Stimulated activated naive CD4-positive, alpha-beta T cell treated with Interleukin-2 at 50 U/mL for 16 hours (primary cell): ENCODE measurements at places on chromosomes 3 and 15.

GRCh38 chr15:92728266-92728665 lies 72.7 kb upstream of the FAM174B start:
- DNase-seq = no peak

DNA sequence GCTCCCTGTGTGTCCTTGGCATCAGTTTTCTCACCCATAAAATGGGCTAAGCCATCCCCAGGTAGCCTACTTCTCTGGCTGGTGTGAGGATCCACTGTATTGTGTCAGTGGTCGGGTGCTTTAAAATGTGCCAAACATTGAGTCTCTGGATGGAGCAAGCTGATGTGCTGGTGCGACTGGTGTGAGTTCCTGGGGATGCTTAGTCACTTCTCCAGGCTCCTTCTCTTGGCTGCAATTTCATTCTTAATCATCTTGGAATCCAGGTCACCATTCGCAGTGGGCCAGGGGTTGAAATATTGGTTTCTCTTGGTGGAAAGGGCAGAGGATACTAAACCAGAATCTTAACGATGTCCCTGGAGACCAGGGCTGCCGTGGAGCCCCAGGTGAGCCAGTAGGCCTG lies 29.3 kb downstream of the SCN5A start:
- no peak for DNase-seq

GRCh38 chr3:81732642-81733041 lies 28.8 kb downstream of the GBE1 start:
- DNase-seq = no peak

GRCh38 chr15:74816624-74817369 lies 4.2 kb downstream of the LMAN1L start:
- DNase-seq = no peak

DNA sequence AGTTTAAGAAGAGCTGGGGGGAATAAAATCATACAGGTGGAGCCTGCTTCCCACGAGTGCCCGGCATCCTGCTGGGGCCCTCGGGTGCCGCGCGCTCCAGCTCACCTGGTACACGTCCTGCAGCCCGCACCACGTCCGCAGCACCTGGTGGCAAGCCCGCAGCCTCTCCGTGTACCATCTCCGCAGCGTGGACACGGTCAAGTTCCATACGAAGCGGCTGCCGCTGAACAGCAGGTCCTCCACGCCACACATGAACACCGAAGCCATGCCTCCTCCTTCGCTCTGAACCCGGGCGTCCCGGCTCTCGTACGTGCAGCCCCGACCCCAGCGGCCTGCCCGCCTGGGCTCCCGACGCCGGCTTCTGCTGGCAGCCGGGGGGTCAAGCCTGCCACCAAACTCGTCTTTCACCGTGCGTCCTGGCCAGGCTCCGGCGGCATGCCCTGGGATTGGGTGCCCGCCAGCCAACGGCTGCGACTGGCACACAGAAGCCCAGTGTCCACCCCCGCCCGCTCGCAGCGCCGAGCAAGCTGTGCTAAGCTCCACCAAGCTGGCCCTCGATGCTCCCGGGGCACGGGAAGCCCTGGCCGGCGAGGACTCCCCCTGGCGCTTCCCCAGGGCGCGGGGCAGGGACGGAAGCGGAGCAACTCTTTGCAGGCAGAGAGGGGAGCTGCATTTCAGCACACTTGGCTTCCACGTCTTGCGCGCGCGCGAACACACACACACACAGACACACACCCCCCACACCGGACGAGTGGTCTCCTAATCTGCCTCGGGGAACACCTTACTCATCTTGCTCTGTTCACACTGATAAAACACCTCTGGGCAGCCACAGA lies at the start of gene FRMD4B:
Gene FRMD4B, minus strand, starts transcription at position 366 of the 833 bp plus-strand sequence. Its CDS starts 99 bp downstream, at position 267.
- DNase-seq = no peak

- no peak for DNase-seq
Measured at GRCh38 chr3:65632414-65632813, 406.3 kb downstream of the MAGI1 start.

GRCh38 chr3:103904991-103905390 lies 1461.7 kb upstream of the ALCAM start:
- DNase-seq = no peak

GRCh38 chr3:138114988-138115971 lies at the start of gene DZIP1L:
Gene DZIP1L (minus strand): TSS chr3:138115608. CDS start chr3:138103971, 11,637 bp downstream.
- DNase-seq = no peak

- DNase-seq = no peak
Measured at GRCh38 chr3:156271508-156271907, 151.1 kb downstream of the KCNAB1 start.

DNA sequence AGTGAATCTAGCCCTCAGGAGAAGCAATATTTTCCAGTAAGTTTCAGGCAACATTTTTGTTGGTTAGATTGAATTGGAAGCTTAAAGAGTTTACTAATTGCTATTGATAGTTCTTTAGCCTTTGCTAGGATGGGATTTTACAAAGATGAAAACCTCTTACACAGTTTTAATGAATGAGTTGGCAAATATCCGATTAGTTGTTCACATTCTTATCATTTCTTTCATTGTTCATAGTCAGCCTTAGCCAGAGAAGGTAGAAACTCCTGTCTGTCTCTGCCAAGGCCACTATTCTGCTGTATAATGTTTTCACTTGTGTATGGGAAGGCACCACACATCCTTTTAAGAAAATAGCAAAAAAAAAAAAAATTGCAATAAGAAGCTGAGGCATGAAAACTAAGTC lies 222.0 kb upstream of the MANF start:
- no peak for DNase-seq

GRCh38 chr3:182570946-182571594 lies 222.2 kb upstream of the ATP11B start:
- DNase-seq = no peak

DNA sequence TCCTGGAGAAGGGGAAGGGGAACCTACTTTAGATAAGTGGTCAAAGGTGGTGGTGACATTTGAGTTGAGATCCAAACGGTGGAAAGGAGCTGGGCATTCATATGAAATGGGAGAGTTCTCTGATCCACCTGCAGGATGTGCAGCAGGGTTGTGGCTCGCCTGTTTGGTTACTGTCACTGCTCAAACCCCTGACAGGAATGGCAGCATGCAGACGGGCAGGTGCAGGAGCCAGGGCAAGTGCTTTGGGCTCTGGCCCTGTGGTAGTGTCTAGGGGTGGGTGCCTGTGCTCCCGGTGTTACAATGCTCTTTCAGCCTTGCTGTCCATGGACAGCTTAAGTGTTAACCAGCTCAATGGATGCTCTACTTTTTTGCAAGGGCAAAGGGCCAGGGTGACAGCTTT lies 18.5 kb downstream of the PAQR9 start:
- DNase-seq = no peak

DNA sequence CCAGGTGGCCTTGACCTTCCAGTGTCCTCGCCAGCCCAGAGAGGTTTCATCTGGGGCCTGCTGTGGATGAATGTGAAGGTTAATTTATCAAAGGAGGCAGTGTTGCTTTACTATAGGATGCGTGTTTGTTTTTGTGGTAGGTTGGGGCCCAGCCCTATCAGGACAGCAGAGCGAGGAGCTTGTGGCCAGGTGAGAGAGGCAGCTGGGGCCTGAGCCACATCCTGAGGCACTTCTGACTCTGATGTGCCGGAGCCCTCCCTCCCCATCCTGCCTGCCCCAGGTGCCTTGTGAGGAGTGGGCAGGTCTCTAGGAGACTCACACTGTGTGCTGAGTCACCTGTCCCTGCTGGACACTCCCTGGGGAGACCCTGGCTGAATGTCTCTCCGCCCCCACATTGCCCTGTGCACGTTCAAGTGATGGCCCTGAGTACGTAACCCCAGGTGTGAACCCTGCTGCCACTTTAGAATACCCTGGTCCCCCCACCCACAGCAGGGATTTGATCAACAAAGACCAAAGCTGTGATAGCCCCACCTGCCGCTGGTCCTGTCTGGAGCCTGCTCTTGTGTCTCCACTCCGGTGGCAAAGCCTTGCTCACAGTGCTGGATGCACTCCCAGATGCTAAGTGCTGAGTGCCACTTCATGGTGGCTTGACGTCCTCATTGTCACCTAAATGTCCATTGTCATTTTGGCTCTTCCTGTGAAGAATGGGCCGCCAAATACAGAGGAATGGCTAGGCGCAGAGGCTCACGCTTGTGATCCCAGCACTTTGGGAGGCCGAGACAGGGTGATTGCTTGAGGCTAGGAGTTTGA lies 16.0 kb downstream of the FBLN2 start:
- no peak for DNase-seq

- DNase-seq = no peak
Measured at GRCh38 chr3:128281461-128282367, 128.4 kb downstream of the EEFSEC start.

DNA sequence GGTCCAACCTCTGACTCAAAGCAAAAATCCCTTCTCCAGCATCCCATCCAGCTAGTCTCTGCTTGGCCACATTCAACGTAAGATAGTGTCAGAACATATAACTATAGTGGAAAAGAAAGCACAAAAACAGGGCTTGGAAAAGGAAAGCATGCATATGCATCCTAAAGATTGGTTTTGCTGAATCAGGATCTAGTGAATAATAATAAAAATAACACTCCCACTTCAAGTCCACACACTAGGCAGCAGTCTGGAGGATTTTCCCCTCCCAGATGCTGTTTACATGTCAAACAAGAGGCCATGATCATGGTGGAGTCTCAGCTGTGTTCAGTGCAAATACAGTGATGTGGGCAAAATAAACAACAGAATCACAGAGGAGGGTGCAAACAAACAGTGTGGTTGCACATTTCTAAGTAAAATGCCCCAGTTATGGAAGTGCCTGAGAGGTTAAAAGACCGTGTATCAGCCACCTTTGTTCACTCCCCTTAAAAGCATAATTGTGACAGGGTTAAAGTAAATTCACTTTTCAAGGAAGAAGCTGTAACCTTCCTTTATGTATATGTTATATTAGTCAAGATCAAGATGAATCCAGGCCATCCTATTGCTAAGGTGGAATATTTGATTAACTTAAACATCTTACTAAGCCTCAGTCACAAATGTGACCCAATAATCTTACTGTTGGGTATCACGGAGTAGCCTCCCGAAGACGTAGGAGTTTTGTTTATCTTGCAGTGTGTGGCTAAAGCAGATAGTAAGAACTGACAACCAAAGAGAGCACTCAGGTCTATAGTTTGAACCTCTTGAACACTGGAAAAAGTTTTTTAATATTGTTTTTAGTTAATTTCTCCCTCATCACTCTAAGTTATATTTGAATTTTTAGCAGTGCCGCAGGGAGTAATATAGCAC lies 424.5 kb downstream of the SOX2 start:
- no peak for DNase-seq

- DNase-seq = no peak
Measured at GRCh38 chr3:42653560-42654330, at the start of gene ZBTB47. Gene ZBTB47 (plus strand): TSS chr3:42653697. CDS start chr3:42658356, 4,659 bp downstream.

GRCh38 chr3:128523591-128523990 lies 30.6 kb upstream of the GATA2 start:
- no peak for DNase-seq

- no peak for DNase-seq
Measured at GRCh38 chr15:57090496-57090859, 172.0 kb downstream of the TCF12 start.

GRCh38 chr3:111362381-111363009 lies 179.5 kb upstream of the CD96 start:
- no peak for DNase-seq

GRCh38 chr3:120111898-120112297 lies 17.7 kb upstream of the GSK3B start:
- no peak for DNase-seq

DNA sequence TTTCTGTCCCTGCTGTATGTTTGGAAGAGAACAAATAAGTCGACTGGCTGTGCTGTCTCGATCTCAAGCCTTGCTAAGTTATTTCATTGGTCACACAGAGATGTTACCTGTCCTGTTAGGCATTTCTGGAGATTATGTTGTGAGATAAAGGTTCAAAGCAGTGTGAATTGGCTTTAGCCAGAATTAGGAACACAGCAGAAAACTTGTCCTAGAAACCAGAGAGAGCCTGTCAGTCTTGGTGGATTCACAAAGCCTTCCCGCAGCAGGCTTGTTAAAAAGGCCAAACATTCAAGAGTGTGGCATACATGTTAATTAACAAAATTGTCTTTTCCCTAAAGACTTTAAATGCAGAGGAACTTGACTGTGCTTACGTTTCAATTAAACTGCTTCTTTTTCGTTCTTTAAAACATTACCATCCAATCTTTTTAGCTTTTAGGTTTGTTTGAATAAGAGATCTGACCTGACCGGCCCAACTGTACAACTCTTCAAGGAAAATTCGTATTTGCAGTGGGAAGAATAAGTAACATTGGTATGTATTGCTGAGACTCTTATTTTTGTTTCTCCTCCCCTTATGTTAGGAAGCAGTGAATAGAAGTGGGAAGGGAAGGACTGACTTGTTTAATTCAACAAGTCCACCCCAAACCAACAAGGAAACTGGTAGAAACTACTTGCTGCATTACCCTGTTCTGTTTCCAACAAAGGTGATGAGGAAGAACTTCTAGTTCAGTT lies 25.2 kb downstream of the ABHD2 start:
- DNase-seq = no peak

DNA sequence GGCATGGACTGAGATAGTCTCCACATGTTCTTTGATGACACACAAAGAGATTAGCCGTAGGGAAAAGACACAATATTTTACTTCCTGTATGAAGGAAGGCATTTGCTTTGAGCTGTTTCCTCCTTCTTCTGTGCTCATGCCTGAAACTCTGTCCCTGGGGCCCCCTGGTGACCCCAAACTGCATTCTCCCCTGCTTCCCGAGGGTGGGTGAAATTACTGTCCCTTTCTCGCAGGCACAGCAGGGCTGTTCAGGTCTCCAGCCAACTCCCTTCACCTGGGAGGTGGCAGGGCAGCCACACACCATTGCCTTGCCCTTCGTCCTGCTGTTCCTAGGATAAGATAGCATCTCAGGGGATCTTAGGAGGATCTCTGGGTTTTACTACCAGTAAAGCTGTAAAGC lies 79.2 kb downstream of the GABRG3 start:
- no peak for DNase-seq

- DNase-seq = no peak
Measured at GRCh38 chr3:87895983-87896382, 162.8 kb downstream of the CGGBP1 start.

DNA sequence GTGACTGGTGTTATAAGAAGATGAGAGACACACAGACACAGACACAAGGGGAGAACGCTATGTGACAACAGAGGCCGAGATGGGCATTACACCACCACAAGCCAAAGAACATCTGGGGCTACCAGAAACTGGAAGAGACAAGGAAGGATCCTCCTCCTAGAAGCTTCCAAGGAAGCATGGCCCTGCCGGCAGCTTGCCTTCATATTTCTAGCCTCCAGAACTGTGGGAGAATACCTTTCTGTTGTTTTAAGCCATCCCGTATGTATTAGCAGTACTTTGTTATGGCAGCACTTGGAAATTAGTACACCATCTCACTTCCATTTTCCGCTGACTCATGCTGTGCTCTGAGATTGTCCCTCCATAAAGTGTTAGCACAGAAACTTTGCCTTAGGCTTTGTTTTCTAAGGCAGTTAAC lies 38.7 kb upstream of the CA12 start:
- DNase-seq = no peak
